Stimulated activated CD4-positive, alpha-beta T cell treated with anti-CD3 and anti-CD28 coated beads, Interleukin-15, amount 100 ng/mL, for 48 hours (primary cell): ENCODE measurements at places on chromosomes 5 and 9.

DNA sequence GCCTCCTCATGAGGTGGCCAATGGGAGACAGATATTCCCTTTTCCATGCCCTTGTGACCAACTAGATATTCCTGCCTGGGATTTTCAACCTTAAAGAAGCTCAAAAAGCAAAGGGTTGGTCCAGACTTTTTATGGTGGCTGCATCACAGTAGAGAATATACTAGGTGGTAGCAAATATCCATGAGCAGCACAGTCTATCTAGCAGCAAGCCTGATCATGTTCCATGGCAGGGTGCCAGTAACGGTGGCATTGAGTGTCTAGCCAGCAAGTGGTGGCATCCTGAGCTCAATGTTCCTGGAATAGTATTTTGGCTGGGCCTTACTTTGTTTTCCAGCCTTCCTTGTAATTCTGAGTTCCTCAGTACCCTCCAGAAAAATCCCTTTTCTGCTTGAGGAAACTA, 25.8 kb downstream of the CDC25C start:
- DNase-seq: no peak

- no peak for DNase-seq
Measured at GRCh38 chr5:42648036-42648435, 108.6 kb upstream of the CCDC152 start.

GRCh38 chr5:155504606-155505005, 491.1 kb downstream of the KIF4B start:
- no peak for DNase-seq

- no peak for DNase-seq
Measured at GRCh38 chr5:141597814-141598213, 21.0 kb downstream of the DIAPH1 start.

DNA sequence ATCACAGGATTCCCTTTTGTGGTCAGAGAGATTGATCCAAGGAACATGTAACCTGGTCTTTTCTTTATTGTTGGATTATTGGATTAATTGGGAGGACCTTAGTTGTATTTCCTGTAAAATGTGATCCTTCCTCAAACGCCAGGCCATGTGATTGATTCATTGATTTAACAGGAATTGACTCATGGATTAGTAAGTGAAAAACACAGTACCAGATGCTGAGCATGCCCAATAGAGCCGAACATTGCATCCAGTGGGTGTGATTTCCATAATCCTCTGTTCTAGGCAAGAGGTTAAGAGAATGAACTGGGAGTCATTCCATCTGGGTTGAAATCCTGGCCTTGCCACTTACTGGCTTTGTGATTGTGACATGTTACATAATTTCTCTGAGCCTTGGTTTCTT, 522.3 kb downstream of the MAT2B start:
- DNase-seq: no peak
